Suprapubic skin (tissue), 4 donors: ENCODE measurements at places on chromosomes 2 and 18.

- DNase-seq = no peak
These were observed 23.0 kb upstream of the CNNM3 start for GRCh38 chr2:96792772-96793749.

GRCh38 chr18:7133181-7133580, 15.6 kb upstream of the LAMA1 start:
- DNase-seq = no peak

- no peak for DNase-seq
These were observed 11.5 kb downstream of the ROCK1 start for GRCh38 chr18:21100146-21100545.

DNA sequence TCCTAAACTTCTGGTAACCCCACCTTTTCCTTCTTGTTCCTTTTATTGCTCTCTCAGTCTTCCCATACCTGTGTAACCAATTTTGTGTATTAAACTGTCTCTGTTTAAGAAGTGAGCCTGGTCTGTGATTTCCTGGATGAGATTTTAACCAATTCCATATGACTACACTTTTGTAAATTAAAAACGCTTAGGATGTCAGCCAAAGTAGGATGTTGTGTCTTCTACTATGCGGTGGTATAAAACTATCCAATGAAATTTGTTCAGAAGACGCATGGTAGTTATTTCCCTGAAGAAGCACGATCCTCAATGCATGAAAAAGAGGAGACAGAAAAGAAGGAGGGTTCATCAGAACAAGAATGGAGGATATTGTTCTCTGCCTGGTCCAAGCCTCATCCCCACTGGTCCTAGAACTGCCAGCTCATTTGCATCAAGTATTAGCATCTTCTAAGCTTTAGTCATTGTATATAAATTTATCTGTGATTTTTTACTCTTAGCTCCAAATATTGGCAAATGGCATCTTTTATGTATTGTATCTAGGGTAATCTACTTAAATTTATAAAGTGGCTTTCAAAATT, 127.4 kb downstream of the TGIF1 start:
- DNase-seq = no peak

DNA sequence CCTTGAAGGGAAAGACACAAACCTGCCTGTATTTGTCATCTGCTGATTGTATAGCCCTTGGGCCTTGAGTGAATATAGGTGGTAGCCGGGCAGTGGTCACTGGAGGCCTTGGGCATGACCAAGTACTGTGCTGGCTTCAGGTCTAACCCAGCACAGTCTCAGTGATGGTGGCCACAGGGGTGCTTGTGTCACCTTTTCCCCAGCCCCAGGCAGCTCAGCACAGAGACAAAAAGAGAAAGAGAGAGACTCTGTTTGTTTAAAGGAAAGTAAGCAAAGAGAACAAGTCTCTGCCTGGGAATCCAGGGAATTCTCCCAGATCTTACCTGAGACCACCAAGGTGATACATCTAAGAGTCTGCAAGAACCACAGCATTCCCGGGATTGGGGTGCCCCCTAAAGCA, 39.4 kb upstream of the INPP4A start:
- DNase-seq = no peak

DNA sequence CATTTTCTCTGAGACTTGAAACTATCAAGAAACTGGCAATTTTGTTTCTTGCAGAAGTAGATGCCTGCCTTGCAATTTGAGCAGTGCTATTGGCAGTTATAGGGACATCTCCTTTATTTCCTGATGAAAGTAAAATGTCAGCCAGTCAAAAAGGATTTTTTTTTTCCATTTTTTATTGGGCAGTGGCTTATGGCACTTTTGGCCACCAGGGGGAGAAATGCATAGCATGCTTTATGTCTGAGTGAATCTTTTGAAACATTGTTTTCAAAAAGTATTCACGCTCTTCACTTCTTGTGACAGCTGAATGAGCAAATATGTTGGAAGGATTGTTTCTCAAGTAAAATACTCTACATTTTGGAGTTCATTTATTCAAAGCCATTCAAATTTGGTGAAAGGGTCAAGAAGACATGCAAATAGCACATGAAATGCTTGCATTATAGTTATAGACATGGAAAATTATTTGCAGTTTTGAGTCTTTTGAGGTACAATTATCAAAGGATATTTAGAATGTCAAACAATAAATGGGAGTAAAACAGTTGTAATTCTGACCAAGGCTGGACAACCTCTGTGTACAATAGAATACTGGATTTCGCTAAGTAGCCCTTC, 491.0 kb downstream of the CDH2 start:
- DNase-seq = no peak

DNA sequence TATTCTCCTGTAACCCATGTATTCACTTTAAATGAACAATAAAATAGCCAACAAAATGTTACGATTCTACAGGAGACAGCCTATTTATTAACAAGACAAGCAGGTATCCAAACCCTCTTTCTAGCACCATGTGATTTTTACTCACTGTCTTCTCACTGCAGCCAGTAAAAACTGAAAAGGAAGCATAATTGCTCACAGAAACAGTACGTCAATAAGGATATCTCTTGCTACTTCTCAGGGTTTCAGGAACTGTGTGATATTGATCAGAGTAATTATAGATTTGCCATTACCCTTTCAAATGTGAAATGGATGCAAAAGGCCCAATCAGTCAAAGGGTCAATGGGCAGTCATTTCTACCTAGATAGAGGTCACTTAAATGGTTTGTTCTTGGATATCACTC, 1473.8 kb upstream of the DDX18 start:
- DNase-seq = no peak

- DNase-seq = no peak
These were observed 37.4 kb downstream of the NCK2 start for GRCh38 chr2:105782123-105782522.

DNA sequence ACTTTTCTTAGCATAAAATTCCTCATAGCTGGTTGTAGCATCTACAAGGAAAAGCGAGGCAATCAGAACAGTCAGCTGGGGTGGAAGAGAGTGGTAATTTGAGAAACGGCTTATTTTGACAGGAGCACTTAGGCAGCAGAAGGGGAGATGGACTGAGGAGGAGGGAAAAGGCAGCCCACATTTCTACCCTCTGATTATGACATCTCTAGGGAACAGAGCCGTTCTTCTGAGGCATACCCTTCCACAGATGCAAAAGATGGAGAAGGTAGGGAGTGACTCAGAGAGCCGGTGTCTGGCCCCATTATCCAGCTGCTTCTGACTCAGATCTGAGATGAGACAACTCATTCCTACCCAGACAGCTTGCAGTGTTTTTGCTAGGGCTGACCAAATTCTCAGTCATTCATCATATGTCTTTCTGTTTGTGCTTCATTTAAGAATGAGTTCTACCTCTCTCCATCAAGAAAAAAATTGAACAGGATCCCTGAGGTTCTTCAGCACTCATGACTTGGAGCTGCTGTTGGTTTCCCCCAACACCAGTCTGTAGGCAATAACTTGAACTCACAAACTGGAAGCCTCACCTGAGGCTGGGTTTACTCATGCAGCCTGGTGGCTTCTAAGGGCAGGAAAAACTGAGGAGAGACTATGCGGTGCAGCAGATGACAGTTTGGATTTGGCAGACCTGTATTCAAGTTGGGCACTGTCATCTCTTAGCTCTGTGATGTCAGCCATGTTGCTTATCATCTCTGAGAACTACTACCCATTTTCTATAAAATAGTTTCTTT, 15.9 kb upstream of the SEC11C start:
- DNase-seq = no peak

DNA sequence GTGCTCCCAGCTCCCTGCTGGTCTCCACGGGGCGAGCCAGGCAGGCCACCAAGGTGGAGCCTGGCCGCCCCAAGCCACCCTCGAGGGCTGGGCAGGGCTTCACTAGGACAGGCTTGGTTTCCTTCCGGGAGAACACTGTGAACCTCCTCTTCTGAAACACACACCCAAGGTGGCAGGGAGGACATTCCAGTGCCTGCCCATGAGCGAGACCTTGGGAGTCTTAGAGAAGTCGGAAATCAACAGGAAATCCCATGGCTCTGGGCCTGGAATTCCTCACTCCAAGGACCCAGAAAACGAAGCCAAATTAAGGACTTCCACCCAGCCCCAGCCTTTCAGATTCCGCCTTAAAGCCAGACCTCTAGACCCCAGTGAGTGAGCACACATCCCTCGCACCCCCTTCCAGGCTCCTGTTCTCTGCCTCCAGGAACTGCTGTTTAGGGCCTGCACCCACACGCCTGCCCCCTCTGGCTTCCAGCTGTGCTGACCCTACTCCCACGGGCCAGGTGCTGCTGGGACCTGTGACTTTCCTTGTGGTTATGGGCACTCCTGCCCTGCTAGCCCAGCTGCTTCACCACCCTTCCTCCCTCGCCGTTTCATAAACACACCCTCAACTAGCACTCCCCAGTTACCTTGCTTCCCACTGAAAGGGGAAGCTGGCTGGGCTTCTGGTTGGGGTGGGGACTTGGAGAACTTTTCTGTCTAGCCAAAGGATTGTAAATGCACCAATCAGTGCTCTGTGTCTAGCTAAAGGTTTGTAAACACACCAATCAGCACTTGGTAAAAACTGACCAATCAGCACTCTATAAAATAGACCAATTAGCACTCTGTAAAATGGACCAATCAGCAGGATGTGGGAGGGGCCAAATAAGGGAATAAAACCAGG, 13.7 kb downstream of the GPR17 start:
- no peak for DNase-seq

GRCh38 chr18:46461993-46462392, 195.0 kb downstream of the LOXHD1 start:
- peak; percentile 30 for DNase-seq

- DNase-seq = no peak
These were observed 353 bp upstream of the NUP35 start for GRCh38 chr2:183123959-183124221.

DNA sequence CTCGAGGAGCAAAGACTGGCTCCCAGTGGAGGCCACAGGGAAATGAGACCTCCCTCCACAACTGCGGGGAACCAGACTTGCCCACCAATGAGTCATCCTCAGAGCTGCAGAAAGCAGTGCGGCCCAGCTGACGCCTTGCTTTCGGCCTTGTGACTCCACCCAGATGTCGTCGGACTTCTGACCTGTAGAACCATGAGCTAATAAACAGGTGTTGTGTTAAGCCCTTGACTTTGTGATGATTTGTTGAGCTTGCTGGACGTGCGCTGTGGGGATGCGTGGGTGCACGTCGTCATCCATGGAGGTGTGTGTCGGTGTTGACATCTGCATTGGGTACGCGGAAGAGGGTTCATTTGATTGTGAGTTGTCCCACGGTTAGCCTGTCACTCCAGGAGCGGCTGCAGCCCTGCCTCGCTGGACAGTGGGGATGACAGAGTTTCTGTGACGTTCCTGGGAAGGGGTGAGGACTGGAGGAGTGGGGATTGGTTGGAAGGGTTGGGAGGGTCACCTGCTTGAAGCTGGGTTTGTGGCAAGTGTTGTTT, 154.1 kb downstream of the SH3BP4 start:
- no peak for DNase-seq

- DNase-seq = no peak
These were observed 66.4 kb downstream of the GALR1 start for GRCh38 chr18:77316008-77316407.

- no peak for DNase-seq
These were observed 1321.6 kb upstream of the ACVR2A start for GRCh38 chr2:146523196-146523595.

GRCh38 chr2:27705851-27706622, 42.3 kb downstream of the SLC4A1AP start:
- DNase-seq = peak; percentile 84

- DNase-seq = no peak
These were observed 992.3 kb upstream of the FANCL start for GRCh38 chr2:59233448-59233847.

DNA sequence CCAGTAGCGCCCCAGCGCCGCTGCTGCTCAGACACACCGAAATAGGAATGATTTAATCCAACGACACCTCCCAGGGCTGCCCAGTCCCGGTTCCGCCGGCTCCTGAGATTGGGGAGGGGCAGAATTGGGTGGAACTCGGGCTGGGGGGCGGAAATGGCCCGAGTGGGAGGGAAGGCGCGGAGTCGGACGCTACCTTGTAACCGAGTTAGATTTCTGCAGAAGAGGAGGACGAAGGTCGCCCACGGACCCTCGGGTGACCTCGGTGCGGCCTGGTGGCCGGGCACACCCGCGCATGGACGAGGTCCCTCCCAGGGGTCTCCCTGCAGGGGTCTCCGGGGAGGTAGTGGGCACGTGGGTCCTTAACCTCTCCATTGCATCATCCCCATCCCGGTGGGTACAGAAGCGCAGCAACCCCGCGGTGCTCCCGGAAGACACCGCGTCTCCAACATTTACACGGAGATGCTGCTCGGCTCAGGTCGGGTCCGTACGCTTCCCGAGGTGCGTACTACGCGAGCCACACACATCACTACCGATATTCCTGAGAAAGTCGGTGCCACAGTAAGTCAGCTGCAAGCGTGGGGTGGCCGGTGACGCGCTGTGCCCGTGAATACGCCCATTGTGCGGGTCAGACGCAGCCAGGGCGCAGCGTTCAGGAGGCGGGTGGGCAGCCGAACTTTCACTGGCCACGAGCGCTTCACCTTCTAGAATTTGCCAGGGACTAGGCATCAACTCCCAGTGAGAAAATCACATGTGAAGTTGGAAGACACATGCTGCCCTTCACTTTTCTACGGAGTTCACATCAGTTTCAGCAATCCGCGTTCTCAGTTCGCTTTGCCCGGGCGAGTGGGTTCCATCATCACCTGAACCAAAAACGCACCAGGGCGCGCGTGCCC, 3.0 kb downstream of the ZNF516 start:
- peak; percentile 82 for DNase-seq

- peak; percentile 81 for DNase-seq
These were observed 728 bp downstream of the FAM168B start for GRCh38 chr2:131092458-131093005.

DNA sequence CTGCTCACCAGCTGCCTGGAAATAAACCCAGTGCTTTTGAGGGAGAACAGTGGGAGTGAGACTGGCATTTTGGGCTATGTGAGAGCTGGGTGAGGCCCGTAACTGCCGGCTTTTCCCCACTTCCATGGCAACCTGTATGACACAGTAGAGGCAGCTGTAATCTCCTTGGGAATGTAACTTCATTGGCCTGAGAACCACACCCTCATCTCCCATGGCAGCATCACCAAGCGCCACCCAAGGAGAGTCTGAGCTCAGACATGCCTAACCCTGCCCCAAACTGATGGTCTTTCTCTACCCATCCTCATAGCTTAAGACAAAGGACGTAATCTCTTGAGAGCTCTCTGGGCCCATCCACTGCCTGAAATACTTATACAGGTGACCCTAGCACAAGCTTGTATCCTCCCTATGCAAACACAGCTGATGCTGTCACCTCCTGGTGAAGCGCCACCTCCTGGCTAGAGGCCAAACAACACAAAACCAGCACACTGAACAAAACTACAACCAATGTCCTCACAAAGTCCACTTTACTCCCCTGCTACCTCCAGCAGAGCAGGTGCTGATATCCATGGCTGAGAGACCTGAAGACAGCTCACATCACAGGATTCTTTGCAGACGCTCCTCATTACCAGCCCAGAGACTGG, 763.4 kb upstream of the NRXN1 start:
- no peak for DNase-seq

DNA sequence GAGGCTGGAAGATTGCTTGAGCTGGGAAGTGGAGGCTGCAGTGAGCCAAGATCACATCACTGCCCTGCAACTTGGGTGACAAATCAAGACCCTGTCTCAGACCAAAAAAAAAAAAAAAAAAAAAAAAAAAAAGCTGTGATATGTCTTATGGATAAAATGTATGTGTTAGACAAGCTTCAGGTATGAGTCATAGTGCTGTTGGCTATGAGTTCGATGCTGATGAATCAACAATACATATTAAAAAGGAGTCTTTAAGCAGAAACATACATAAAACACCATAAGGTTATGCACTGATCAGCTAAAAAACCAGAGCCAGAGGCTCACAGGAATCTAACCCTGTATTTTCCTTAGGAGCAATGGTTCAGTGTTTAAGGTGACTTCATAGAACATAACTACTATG, 332.3 kb downstream of the NCKAP5 start:
- DNase-seq = no peak

GRCh38 chr2:105778080-105778607, 33.4 kb downstream of the NCK2 start:
- no peak for DNase-seq
